Omental fat pad (tissue), 4 donors: ENCODE measurements at places on chromosomes 2 and 18.

GRCh38 chr2:42071791-42072190, 24.0 kb downstream of the PKDCC start:
- DNase-seq, result no peak

DNA sequence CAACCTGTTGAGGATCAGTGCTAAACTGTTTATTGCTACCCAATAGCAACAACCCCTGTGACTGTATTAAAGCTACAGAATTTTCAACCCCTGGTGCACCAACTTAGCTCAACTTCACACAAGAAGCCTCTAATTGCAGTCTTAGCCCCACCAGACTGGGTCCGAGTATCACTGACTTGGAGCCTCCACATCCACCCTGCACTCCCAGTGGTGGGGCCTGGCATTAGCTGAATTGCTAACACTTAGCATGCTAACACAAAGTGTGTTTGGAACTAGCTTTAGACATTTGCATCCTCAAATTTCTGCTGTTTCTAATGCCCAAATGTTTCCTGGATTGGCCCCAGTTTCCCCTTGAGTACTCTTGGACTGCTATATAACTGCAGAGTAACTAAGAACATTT, 298.6 kb downstream of the AGPS start:
- no peak for DNase-seq

- DNase-seq, result no peak
Observed at GRCh38 chr2:191158747-191159146, 8.0 kb upstream of the STAT4 start.

- no peak for DNase-seq
Observed at GRCh38 chr2:168896783-168897182, 4.3 kb upstream of the G6PC2 start.

- DNase-seq, result no peak
Observed at GRCh38 chr2:60356346-60356745, 197.1 kb downstream of the BCL11A start.

- DNase-seq, result no peak
Observed at GRCh38 chr2:223494496-223494895, 107.7 kb downstream of the SCG2 start.

DNA sequence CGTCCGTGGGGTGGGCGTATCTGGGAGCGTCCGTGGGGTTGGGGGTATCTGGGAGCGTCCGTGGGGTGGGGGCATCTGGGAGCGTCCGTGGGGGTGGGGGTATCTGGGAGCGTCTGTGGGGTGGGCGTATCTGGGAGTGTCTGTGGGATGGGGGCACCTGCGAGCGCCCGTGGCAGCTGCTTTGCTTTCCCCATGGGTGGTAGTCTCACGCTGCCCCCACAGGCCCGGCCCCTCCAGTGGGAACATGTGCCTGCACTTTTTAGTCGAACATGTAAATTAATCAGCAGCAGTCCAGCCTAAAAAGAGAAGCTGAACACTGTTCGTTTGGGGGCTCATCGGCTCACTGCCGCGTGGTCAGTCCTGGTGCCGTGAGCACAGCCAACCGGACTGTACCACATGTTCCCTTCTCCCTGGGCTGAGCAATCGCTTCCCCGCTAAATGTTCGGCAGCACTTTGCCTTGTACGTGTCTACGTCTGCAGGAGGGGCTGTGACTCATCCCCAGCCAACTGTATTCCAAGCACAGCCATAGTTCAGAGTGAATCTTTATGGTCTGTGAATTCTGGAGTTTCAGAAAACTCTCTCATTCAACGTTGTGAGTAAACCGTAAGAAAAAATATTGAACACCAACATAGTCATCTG, 271.5 kb downstream of the AGAP1 start:
- DNase-seq, result no peak

- DNase-seq, result no peak
Observed at GRCh38 chr2:214035091-214035852, 375.6 kb upstream of the VWC2L start.

DNA sequence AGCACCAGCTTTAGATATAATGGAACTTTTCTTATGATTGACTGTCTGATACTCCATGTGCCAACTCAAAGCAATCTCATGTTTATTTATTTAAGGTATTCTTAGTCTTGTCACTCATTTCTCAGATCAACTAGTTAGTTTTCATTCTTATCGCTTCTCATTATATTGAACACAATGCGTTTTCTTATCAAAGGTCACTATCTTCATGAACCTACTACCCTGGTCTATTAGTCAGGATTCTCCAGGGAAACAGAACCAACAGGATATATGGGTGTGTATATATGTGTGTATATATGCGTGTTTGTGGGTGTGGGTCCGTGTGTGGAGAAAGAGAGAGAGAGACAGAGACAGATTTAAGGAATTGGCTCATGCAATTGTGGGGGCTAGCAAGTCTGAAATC, 619.9 kb downstream of the ZEB2 start:
- DNase-seq, result no peak

GRCh38 chr2:83782122-83782521, 677.0 kb downstream of the SUCLG1 start:
- DNase-seq, result no peak
